ENCODE measurements at places on chromosomes 7 and 10.

- peak; percentile 46 for DNase-seq
Measured at GRCh38 chr10:119005362-119006043, 24.0 kb upstream of the NANOS1 start.

GRCh38 chr10:95655571-95656290 lies 780 bp downstream of the ALDH18A1 start:
- peak; percentile 41 for DNase-seq

DNA sequence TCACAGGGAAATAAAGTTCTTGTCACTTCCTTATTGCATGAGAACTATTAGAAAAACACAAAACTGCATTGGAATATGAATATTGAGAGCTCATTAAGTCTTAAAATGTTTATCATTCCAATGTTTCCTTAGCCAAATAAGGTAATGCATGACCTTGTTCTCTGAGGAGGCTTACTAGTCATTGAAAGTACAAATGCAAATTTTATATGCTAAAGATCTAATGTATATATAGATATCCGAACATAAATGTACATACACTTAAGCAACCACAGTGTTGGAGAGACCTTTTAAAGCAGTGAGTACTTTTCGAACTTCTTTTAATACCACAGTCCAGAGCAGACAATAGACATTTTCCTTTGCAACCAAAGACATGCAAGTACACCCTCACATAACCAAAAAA lies 96.1 kb downstream of the RELN start:
- DNase-seq, result no peak

DNA sequence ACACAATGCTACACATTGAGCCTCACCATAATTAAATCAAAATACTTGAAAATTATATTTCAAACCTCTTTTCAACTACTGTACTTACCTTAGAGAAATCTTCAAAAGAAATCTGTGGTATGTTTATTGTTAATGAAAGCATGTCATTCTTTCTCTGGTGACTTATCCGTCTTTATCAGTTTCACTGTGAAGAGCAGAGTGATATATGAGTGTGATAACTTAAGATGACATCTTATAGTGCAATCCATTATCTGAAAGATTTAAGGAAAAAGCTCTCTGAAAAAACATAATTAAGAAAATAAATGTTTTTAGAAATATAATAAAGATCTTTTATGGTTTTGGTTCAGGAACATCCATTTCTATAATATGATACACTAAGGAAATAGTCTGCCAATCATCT lies 911.6 kb upstream of the C7orf33 start:
- DNase-seq, result no peak

DNA sequence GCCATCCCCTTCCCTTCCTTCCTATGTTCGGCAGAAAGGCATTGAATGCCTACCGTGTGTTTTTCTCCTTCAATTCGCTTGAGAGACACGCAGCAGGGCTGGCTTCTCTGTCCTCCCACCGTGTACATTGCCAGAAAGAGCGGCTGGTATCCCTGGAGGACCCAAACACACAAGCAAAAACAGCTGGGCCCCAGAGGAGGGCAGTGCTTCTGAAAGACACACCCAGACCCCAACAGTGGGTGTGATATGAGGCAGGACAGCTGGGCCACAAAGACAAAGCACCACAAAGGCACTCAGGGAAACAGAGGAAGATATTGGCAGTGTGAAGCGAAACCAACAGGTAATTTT lies 133.1 kb upstream of the SH2B2 start:
- no peak for DNase-seq

DNA sequence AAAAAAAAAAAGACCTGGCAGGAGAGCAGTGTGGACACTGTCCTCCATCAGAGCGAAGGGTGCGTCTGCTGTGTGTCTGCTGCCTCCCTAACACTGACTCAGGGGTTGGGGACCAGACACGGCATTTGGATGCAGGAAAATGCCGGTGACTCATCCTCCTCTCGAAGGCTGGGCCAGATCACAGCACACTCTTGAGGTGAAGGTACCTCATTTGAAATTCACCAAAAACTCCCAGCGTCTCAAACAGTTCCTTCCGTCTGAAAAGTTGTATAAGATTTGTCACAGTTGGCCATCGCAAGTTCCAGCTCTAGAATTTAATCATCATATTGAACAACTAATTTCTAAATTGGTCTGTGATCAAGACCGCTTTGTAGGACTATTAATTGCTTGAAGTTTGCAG lies 118.1 kb upstream of the LYZL2 start:
- peak; percentile 53 for DNase-seq

- peak; percentile 92 for DNase-seq
Measured at GRCh38 chr7:22589641-22590201, 89.7 kb upstream of the STEAP1B start.

DNA sequence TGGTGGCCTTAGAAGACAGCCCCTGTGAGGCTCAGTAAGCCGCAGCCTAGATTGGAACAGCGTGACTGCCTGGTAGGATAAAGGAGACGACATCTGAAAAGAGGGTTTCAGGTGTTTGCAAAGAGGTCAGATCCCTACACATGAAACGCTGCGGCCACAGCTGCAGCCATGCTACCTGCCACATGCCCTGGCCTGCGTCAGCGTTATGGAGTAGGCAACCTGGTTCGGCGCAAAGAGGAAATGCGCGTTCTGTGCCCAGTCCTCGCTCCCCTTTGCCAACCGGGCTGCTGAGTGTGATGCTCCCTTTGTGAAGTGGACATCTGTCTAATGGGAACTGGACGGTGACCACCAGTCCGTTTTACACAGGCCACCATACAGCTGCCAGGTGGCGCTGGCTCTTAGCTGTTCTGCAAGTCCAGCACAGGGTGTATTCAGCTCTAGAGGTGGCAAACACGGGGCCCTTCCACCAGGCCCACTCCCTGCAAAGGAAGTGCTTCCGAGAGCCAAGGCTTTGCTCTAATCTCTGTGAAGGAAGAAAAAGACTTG lies 160.3 kb downstream of the CELF2 start:
- DNase-seq, result no peak

GRCh38 chr7:18357691-18358090 lies 137.9 kb upstream of the HDAC9 start:
- no peak for DNase-seq

GRCh38 chr10:69092959-69093850 lies 5.3 kb downstream of the SRGN start:
- DNase-seq, result peak; percentile 92

DNA sequence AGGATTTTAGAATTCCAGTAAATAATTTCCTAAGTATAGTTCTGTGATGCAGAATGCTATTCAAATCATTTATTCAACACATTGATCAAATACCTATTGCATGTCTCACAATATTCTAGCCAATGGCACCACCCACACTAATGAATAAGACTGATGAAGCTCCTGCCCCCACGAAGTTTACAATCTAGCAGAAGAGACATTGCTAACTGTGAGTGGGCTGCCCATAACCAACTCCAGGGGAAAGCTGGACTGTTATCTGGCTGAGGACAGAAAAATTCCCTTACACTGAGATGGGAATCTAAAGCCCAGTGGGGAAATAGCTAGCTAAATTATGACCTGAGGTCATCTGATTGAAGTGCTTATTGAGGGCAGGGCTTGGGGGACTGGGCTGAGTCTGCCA lies 128.8 kb upstream of the LYZL2 start:
- DNase-seq, result no peak

DNA sequence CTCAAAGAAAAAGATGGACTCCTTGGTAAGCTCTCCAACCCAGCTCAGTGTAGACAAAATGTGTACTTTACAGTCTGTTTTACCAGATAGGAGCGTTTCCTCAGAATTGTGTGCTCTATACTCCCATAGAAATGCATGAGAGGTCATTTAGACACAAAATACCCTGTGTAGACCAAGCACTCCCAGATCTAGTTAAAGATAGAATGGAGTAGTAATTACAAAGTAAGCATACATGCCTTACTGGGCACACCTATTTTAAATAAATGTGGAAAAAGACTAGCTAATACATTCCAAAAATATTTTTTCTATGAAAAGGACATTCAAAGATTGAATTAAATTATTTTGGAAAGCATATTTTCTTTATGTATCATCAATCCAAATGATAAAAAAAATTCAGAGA lies 271.9 kb upstream of the DGKB start:
- no peak for DNase-seq

GRCh38 chr7:49037346-49038210 lies 113.2 kb downstream of the CDC14C start:
- DNase-seq, result no peak

- peak; percentile 82 for DNase-seq
Measured at GRCh38 chr7:106590209-106590816, 70.6 kb downstream of the CCDC71L start.

DNA sequence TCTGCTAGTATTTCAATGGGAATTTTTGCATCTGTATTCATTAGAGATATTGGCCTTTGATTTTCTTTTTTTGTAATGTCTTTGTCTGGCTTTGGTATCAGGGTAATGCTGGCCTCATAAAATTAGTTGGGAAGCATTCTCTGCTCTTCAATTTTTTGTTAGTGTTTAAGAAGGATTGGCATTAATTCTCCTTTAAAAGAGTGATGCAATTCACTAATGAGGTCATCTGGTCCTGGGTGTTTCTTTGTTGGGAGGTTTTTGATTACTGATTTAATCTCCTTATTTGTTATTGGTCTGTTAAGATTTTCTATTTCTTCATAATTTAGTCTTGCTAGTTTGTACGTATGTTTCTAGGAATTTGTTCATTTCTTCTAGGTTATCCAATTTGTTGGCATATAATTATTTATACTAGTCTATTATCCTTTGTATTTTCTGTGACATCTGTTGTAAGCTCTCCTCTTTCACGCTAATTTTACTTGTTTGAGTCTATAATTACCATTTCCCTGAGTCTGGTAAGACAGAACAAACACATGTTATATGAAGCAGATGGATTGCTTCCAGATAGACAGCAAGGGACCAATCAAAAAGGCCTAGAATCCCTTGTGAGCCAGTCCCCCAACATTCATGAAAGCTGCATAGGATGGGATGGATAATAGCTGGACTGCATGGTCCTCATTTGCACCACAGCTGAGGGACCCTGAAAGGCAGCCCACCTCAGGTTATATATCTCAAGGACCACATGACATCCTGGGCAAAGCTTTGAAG lies 54.4 kb downstream of the MTPAP start:
- no peak for DNase-seq

DNA sequence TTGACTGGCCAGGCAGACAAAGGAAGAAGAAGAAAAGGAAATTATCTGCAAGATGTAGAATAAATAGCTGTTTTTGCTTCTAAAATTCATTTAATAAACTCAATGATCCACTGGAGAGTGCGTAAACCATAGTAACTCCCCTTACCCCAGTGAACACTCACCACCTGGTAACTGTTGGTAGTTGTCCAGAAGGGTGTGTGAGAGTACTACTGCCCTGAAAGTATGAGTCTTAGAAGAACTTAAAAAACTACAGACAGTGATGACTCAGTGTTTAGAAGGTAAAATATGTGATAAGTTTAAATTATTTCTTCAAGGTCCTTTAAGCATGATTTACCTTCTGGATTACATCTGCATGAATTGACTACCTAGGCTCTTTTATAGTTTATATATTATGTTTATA lies 53.0 kb upstream of the SEMA3A start:
- DNase-seq, result no peak

- no peak for DNase-seq
Measured at GRCh38 chr10:76114581-76115001, 683.2 kb downstream of the LRMDA start.

DNA sequence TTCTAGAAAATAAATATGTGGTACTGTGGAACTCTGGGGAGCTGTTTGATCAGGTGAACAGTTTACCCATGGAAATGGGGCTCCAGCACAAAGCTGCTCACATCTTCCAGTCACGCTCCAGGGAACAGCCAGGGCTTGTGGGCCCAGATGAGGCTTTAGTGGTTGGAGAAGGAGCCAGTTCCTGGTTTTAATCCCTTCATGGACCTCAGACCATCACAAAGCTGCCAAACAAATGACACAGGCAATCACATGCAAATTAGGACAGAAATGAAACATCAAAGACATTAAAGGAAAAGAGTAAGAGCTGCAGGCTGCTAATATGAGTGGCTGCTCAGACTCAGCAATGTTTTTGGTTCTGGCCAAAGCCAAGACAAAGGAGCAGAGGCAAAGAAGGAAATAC lies 2.2 kb upstream of the ATP6V0E2 start:
- DNase-seq, result no peak

GRCh38 chr10:14774797-14775196 lies at the start of gene FAM107B:
FAM107B (minus strand) TSS chr10:14774897; CDS start chr10:14774663, 234 bp downstream.
- DNase-seq, result no peak

DNA sequence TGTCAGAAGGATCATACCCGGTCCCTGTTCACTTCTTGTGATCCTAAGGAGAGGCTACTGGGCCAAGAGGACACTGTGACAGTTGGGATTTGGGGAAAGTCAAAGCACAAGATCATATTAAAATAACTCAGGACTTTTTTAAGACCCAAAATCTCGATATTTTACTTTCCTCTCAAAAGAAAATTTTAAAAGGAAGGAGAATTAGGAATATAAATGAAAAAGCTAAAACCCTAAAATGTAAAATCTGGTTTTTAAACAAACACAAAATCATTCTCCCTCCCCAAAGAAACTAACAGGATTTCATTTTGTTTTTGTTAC lies 36.4 kb downstream of the ALOX5 start:
- DNase-seq, result no peak

- no peak for DNase-seq
Measured at GRCh38 chr7:27080844-27081436, 14.9 kb downstream of the HOXA1 start.

DNA sequence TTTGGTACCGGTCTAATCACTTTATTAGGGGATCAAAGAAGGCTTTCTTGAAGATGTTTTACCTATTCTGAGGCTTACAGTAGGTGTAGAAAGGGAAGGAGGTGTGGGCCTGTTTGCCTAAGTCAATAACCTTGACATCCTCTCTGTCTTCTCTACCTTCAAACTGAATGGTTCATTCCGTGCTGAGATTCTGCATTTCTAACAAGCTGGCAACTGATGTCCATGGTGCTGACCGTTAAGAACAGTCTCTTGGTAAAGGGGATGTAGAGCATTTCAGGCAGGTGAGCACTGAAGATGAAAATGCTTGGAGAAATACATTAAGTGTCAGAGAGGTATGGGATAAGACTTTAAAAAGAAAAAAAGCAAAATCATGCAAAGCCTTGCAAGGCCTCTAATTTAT lies 51.5 kb upstream of the DGKB start:
- DNase-seq, result no peak

DNA sequence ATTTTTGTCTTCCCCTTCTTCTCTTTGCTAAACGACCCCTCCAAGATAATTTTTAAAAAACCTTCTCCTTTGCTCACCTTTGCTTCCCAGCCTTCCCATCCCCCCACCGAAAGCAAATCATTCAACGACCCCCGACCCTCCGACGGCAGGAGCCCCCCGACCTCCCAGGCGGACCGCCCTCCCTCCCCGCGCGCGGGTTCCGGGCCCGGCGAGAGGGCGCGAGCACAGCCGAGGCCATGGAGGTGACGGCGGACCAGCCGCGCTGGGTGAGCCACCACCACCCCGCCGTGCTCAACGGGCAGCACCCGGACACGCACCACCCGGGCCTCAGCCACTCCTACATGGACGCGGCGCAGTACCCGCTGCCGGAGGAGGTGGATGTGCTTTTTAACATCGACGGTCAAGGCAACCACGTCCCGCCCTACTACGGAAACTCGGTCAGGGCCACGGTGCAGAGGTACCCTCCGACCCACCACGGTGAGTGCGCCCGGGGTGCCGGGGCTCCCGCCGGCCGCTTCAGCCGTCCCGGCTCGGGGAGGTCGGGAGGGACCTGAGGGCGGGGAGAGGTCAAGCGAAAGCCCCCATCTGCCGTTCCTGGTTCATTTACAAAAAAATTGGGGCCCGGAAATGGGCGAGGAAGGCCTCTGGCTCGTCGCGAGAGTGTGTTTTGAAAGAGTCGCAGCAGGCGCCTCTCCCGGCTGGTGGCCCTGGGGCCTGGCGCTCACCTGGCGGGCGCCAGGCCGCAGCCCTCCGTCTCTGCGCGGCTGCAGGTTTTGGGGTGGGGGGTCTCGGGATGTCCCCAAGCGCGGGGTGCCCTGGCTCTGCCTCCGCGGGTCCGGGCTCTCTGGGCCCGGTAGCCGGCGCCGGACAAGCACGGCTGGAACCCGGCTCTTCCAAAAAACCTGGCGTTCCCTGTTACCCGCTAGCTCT lies 1.2 kb downstream of the GATA3 start:
- DNase-seq, result no peak

Data from cardiac fibroblast (primary cell).